ENCODE measurements at places on chromosomes 3 and 15.
A peak's percentile ranks its signal among the peaks of the same experiment; 100 is the strongest.

GRCh38 chr3:195867631-195868335, 40.6 kb downstream of the TNK2 start:
- no peak overlapping the region for H3K4me3 ChIP-seq
- H3K36me3 ChIP-seq = peaks cover 81% of the 10 kb centered on the region
- peaks cover 8% of the 10 kb centered on the region for H3K4me1 ChIP-seq
- H3K27ac ChIP-seq = no peak overlapping the region
- H3K27me3 ChIP-seq = no peaks in the 10 kb centered on the region

DNA sequence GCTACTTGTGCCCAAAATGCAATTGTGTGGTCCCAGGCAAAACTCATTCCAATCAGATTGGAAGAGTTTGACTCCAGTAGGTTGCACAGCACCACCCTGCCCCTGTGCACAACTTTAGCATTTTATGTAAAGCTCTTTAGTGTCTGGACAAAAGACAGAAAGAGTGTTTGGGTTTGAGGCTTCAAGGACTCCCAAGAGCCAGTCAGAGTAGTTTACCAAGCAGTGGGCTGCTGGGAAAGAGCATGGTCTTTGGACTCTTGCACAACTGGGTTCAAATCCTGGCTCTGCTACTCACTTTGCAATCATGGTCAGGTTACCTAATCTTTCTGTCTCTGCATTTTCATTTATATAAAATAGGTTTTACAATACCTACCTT, 75.8 kb upstream of the UMPS start:
- no peak overlapping the region for H3K27ac ChIP-seq
- H3K36me3 ChIP-seq = peaks cover 24% of the 10 kb centered on the region
- no peaks in the 10 kb centered on the region for H3K4me1 ChIP-seq
- H3K4me3 ChIP-seq = no peak overlapping the region

GRCh38 chr15:71093054-71094024, 21.9 kb upstream of the THSD4 start:
- DNase-seq = no peak
- no peak overlapping the region for H3K27ac ChIP-seq
- no peak overlapping the region for H3K4me3 ChIP-seq
- H3K36me3 ChIP-seq = no peaks in the 10 kb centered on the region

GRCh38 chr3:66495668-66496045, 5.2 kb downstream of the LRIG1 start:
- H3K27ac ChIP-seq = no peak overlapping the region
- H3K27me3 ChIP-seq = no peaks in the 10 kb centered on the region
- no peak for DNase-seq

- no peaks in the 10 kb centered on the region for H3K36me3 ChIP-seq
- peaks cover 82% of the 10 kb centered on the region for H3K4me1 ChIP-seq
- no peaks in the 10 kb centered on the region for H3K27me3 ChIP-seq
These were observed 16.5 kb downstream of the LRIG1 start for GRCh38 chr3:66484106-66484844.

- H3K4me1 ChIP-seq = peaks cover 8% of the 10 kb centered on the region
- H3K27ac ChIP-seq = no peak overlapping the region
- H3K36me3 ChIP-seq = no peaks in the 10 kb centered on the region
- DNase-seq = no peak
These were observed 20.9 kb downstream of the SLC24A1 start for GRCh38 chr15:65642594-65642993.

DNA sequence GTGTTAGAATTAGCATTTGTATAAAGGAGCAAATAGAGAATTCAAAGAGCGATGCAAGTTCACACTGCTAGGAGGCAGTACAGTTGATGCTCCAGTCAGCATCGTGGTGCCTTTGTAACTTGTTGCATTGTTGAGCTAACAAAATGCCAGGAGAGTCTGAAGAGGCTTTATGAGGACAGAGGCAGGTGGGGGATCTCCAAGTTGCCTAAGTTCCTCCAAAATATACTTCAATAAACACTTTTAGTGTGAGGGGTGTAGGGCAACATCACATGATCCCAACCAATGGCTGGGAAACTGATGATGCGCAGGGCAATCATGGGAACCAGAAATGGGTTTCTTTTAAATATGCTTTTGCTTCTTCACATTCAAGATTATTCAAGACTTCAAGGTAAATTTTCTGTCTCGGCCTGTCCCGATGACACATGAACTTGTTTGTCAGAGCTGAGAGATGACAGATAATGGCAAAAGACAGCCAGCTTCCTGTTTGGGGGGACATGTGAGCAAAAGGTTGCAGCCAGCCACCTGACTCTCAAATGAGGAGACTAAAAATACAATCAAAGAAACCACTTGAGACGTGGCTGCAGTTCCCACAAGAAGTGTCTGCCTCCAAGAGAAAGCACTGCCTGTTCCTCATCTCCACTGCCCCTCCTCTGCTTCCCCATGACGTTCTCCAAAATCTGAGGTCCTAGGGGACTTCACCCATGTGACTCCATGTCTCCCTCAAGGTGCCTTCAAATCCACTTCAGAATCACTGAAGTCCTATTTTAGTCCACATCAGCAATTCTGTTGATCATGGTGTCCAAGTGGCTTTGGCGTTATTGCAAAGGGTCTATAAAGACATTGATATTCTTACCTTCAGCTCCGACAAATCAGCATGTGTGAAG, 39.3 kb downstream of the KLHL6 start:
- DNase-seq = no peak
- no peaks in the 10 kb centered on the region for H3K36me3 ChIP-seq
- no peaks in the 10 kb centered on the region for H3K27me3 ChIP-seq
- no peak overlapping the region for H3K27ac ChIP-seq
- peaks cover 4% of the 10 kb centered on the region for H3K4me1 ChIP-seq

DNA sequence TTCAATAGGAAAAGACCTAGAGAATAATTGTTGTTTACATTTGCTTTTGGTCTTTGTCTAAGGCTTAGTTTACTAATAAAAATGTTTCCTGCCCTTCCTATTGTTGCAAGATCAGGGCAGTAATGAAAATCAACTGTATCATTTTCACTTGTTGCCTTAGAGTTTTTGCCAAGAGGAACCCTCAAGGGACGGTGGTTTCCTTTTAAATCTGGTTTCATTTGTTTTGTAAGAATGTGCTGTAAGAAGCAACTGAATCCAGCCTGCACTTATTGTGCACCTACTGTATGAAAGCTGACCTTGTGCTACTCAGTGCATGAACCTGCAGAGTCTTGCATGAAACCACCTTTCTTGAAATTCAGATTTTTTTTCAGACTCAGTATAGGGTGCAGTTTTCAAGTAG, 5.3 kb downstream of the IGF1R start:
- no peak overlapping the region for H3K27ac ChIP-seq
- H3K4me3 ChIP-seq = no peak overlapping the region
- no peak for DNase-seq
- no peaks in the 10 kb centered on the region for H3K36me3 ChIP-seq
- H3K27me3 ChIP-seq = no peaks in the 10 kb centered on the region

- DNase-seq = no peak
- H3K4me1 ChIP-seq = no peaks in the 10 kb centered on the region
- no peak overlapping the region for H3K4me3 ChIP-seq
These were observed 27.0 kb downstream of the OPA1 start for GRCh38 chr3:193620057-193620456.

GRCh38 chr3:129001101-129001805, at the start of gene EFCC1:
Gene EFCC1, plus strand, starts transcription at chr3:129001304. Its CDS starts 325 bp downstream, at chr3:129001629.
- peak; percentile 36 for DNase-seq
- peak within 1 kb of the TSS; percentile 36 for H3K4me3 ChIP-seq
- no peaks in the 10 kb centered on the region for H3K27me3 ChIP-seq

GRCh38 chr3:189157232-189158007, 14.4 kb upstream of the TPRG1 start:
- no peaks in the 10 kb centered on the region for H3K36me3 ChIP-seq
- no peak overlapping the region for H3K27ac ChIP-seq
- H3K4me3 ChIP-seq = no peak overlapping the region
- no peaks in the 10 kb centered on the region for H3K4me1 ChIP-seq
- H3K27me3 ChIP-seq = no peaks in the 10 kb centered on the region

GRCh38 chr3:179750720-179751328, 98.0 kb downstream of the USP13 start:
- H3K4me3 ChIP-seq = no peak overlapping the region
- H3K4me1 ChIP-seq = no peaks in the 10 kb centered on the region
- H3K36me3 ChIP-seq = peaks cover 28% of the 10 kb centered on the region
- no peak for DNase-seq
- no peak overlapping the region for H3K27ac ChIP-seq

DNA sequence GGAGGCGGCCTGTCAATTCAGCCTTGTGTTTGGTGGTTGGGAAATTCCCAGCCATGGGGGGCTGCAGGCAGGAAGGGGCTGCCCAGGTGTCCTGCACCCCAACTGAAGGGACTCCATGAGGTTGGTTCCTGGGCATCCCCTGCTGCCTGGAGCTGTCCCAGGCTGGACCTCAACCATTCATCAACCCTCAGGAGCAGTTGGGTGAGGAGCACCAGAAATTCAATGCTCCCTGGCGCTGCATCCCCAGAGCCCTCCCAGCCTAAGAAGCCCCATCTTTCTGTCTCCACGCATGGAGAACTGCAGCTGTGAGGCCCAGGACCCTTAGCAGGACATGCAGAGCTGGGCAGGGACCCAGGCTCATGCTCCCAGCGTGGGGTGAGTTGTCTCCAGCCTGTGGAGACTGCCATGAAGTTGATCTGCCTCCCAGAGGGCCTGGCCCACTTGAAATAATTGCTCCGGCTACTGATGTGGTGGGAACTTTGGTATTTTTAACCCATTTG, 8.0 kb upstream of the SEMA3B start:
- DNase-seq = no peak
- H3K4me3 ChIP-seq = peak overlapping the region; percentile 65
- H3K4me1 ChIP-seq = peaks cover 65% of the 10 kb centered on the region

DNA sequence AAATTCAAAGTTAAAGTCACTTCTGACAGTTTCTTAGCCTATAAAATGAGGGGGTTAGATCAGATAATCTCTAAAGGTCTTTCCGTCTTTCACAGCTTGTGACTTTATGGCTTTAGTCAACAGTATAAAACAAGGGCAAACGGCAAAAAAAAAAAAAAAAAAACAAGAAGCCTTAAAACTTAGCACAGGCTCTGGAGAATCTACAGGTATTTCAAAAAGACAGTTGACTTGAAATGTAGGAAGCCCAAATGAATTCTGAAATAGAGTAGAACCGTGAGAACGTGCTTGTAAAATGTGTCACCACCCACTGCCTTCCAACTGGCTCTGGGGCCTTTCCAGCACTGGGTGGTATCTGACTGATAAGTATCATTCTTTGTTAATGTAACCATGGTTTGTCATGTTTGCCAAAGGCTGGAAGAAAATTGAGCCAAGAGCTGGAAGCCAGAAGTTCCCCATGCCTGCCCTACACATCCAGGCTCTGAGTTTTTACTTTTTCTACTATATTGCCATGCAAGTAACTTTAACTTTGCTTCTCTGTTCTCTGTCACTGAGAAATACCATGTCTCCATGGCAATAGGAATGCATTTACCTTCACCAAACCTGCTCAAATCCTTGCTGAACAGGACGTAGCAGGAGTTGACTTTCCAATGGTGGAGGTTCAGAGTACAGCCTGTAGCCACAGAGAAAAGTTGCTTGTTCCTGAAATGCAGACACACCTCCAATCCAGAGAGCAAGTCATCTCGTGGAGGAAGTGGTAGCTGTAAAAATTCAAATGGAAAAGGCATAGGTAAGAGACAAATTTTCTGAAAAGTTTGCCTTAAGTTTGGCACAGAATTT, 35.8 kb upstream of the THSD4 start:
- no peak for DNase-seq
- H3K36me3 ChIP-seq = no peaks in the 10 kb centered on the region
- H3K4me1 ChIP-seq = no peaks in the 10 kb centered on the region
- no peak overlapping the region for H3K4me3 ChIP-seq

- no peak overlapping the region for H3K27ac ChIP-seq
- H3K27me3 ChIP-seq = no peaks in the 10 kb centered on the region
- no peak for DNase-seq
- H3K4me1 ChIP-seq = peaks cover 30% of the 10 kb centered on the region
- H3K36me3 ChIP-seq = no peaks in the 10 kb centered on the region
These were observed 106.1 kb downstream of the WDR76 start for GRCh38 chr15:43932907-43933306.

GRCh38 chr3:78601249-78601648, 1166.5 kb downstream of the ROBO1 start:
- H3K36me3 ChIP-seq = no peaks in the 10 kb centered on the region
- no peak overlapping the region for H3K27ac ChIP-seq
- no peaks in the 10 kb centered on the region for H3K27me3 ChIP-seq
- H3K4me3 ChIP-seq = no peak overlapping the region

- H3K4me1 ChIP-seq = no peaks in the 10 kb centered on the region
- H3K27ac ChIP-seq = peak overlapping the region; percentile 82
- no peak for DNase-seq
- H3K27me3 ChIP-seq = no peaks in the 10 kb centered on the region
These were observed 66.3 kb upstream of the HES1 start for GRCh38 chr3:194069421-194070219.

GRCh38 chr3:59374091-59374817, 324.4 kb upstream of the CFAP20DC start:
- H3K36me3 ChIP-seq = no peaks in the 10 kb centered on the region
- H3K27me3 ChIP-seq = no peaks in the 10 kb centered on the region
- DNase-seq = no peak
- no peak overlapping the region for H3K4me3 ChIP-seq
- H3K27ac ChIP-seq = no peak overlapping the region
- H3K4me1 ChIP-seq = no peaks in the 10 kb centered on the region

DNA sequence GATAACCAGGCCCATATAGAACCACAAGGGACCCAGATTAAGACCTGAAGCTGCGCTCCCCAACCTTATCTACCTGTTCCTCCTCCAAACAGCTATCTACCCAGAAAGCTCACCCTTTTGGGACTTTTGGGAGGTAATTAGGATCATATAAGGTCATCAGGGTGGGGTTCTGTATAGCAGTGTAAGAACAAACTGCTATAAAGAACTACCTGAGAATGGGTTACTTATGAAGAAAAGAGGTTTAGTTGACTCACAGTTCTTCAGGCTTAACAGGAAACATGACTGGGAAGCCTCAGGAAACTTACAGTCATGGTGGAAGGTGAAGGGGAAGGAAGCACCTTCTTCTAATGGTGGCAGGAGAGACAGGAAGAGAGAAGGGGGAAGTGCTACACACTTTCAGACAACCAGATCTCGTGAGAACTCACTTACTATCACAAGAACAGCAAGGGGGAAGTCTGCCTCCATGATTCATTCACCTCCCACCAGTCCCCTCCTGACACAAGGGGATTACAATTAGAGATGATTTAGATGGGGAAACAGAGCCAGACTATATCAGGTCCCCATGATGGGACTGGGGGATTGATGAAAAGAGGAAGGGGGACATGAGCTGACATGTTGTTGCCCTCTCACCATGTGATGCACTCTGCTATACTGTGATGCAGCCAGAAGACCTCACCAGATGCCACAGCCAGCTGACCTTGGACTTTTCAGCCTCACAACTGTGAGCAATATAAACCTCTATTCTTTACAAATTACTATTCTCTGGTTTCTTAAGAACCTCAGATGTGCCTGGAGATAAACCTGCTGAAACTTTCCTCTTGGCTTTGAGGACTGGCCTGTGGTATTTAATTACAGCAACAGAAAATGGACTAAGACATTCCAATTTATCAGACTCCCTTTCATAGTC, 15.3 kb upstream of the FMN1 start:
- H3K4me3 ChIP-seq = no peak overlapping the region
- H3K27me3 ChIP-seq = no peaks in the 10 kb centered on the region
- no peak for DNase-seq
- no peaks in the 10 kb centered on the region for H3K36me3 ChIP-seq
- H3K27ac ChIP-seq = no peak overlapping the region
